Lung (tissue), 17 donors: ENCODE measurements at places on chromosomes 3 and 15. TPM values are rescaled to one million over a fixed set of nuclear protein-coding genes. Genes with fewer than 3 reads are reported as not detected.

Gene TMCO5A
- total RNA-seq: not detected

Gene TM4SF1
- total RNA-seq: 281 TPM

Gene IQCF5
- not detected for total RNA-seq

Gene C2CD4A
- total RNA-seq: 0.67 TPM

Gene HIGD1A
- 94.6 TPM for total RNA-seq
